ENCODE measurements at places on chromosomes 7 and 10. TPM values are rescaled to one million over a fixed set of nuclear protein-coding genes. Genes with fewer than 3 reads are reported as not detected.

The KLF14 gene
- not detected for total RNA-seq

The INHBA gene
- total RNA-seq, result 1.0 TPM

The NODAL gene
- not detected for total RNA-seq

The C1QL3 gene
- not detected for total RNA-seq

The NXPH1 gene
- total RNA-seq, result not detected

All from A549 treated with ZK216348 at 1 μM for 4 hours (cell line).